NCI-H187 (cell line): ENCODE measurements at places on chromosomes 13 and 19.

- no peak for DNase-seq
Observed at GRCh38 chr13:73018336-73018735, 40.5 kb upstream of the KLF5 start.

DNA sequence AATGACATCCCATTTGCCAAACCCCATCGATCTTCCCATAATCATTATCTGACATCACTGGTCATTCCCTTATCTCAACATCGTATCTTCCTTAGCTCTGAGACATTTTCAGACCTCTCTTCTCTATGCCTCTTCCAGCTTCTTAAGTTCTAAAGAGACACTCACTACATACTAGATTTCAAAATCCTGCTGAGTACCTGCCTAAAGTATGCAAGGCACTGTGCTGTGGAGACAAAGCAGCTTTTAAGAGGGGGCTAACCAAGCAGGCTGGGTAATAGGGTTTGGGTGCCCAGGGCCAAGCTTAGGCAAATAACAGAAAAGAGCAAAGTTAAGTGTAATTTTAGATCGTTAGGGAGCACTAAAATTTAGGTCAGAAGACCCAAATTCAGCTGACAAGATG, 3.4 kb upstream of the POMP start:
- DNase-seq: no peak

DNA sequence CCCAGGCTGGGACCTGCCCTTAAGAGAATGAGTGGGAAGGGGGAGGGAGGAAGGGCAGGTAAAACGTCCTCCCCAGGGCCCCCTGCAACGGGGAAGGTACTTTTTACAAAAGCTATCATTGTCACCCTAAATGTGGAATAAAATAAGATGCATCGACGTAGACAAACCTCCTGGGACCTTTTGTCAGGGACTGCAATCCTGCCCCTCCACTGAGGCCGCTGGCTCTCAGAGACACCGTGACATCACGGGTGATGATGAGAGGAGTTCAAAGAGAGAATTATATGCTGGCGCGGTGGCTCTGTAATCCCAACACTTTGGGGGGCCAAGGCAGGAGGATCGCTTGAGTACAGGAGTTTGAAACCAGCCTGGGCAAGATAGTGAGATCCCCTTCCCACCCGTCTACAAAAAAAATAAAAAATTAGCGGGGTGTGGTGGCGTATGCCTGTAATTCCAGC, 1.8 kb upstream of the MYBPC2 start:
- no peak for DNase-seq

- DNase-seq: no peak
Observed at GRCh38 chr19:8319807-8320520, 1.2 kb downstream of the NDUFA7 start.

DNA sequence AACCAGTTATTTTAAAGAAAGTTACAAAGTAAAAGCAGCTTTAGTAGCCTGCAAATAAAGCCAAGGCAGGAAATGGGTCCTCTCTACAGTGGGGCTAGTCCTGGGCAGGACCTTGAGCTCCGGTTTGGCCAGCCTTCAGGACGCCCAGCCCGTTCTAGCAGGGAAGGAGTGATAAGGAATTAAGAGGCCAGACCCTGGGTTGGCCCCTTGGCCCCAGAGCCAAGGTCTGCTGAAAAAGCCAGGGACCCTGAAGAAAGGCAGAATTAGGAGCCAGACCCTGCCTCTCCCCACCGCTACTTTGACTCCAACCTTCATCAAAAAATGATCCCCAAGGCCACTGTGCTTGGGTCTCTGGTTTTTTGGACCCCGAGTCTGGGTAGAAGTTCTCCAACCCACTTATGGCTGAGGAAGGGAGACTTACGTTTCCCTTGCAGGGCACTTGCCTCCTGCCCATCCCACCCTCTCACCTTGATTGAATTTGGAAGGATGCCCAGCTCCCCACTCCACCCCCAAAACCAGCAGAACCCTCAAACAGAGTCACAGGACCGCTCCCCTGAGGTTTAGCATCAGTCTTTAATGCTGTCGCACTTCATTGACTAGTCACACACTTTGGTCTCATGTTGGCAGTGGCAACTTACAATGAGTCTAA, 3.9 kb downstream of the DNAJB1 start:
- no peak for DNase-seq

DNA sequence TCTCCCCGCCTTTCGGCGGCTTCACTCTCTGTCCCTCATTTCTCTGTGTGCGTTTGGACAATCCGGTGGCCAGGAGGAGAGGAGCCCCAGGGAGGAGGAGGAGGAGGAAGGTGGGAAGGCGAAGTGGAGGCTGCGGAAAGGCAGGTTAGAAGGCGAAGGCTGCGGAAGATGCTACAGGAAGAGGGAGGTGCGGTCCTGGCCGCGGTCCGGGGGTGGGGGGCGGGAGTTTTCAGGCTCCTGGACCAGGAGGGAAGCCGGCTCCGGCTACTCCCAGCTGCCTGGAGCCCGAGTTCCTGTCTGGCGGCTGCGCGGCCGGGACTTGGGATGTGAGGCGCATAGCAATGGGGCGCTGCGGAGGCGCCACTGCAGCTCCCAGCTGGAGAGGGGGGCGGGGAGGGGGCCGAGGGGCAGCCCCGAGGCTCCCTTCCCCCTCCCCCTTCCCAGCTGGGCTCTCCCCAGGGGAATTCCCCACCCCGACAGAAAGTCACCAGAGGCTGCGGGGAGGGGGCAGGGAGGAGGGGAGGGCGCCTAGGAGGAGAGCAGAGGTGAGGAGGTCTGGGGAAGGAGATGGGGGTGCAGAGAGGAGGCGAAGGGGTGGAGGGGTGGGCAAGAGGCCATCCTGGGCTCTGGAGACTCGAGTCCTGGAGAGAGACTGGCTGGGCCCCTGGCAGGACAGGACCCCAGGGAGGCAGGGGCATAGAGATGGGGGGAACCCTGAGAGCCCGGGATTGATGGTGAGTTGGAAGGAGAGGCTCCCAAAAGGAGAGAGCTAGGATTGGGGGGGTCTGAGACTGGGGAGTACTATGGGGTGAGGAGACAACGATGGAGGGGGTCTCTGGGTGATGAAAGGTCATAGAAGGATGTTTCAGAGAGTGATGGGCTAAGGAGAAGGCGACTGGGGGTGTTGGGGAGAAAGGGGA, 2.0 kb downstream of the LRRC4B start:
- DNase-seq: no peak

- no peak for DNase-seq
Observed at GRCh38 chr19:36151144-36152018, 866 bp downstream of the COX7A1 start.

DNA sequence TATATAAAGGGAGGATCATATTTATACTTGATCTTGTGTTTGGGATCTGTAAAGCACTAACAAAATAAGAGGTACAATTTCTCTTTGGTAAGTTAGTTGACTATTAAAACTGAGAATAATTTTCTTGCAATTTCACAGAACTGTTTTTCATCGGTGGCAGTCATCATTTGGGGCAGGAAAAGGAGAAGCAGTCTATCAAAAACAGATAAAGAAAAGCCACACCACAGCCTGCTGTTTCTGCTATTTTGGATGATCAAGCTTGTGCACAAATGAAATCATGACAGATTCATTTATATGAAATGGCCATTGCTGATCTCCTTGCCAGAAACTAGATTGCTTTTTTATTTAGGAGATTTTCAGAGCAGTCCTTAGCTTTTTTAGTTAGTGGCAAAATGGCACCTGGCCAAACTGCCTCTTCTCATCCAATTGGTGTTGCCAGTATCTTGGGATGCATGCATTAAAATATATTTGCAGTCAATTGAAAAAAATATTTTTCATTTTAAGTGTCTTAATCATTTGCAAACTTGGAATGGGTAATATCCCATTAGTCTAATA, 326.0 kb downstream of the HS6ST3 start:
- no peak for DNase-seq

GRCh38 chr13:58729361-58729760, 1097.8 kb downstream of the PCDH17 start:
- no peak for DNase-seq

DNA sequence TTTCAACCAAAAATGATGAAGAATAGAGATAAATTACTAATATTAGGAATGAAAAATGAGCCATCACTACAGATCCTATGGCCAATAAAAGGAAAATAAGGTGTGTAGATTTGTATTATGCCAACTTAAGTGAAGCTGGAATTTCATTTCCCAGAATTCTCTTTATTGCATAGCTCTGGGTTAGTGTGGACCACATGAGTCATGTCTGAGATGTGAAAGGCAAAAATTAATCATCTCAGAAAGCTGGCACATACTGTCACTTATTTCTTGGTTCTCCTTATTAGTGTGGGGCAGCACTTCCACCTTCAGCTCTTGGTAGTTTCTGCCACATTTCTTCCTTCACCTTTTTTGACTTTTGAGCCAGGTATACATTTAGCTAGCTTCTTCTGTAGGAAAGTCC, 82.6 kb downstream of the KATNAL1 start:
- no peak for DNase-seq

DNA sequence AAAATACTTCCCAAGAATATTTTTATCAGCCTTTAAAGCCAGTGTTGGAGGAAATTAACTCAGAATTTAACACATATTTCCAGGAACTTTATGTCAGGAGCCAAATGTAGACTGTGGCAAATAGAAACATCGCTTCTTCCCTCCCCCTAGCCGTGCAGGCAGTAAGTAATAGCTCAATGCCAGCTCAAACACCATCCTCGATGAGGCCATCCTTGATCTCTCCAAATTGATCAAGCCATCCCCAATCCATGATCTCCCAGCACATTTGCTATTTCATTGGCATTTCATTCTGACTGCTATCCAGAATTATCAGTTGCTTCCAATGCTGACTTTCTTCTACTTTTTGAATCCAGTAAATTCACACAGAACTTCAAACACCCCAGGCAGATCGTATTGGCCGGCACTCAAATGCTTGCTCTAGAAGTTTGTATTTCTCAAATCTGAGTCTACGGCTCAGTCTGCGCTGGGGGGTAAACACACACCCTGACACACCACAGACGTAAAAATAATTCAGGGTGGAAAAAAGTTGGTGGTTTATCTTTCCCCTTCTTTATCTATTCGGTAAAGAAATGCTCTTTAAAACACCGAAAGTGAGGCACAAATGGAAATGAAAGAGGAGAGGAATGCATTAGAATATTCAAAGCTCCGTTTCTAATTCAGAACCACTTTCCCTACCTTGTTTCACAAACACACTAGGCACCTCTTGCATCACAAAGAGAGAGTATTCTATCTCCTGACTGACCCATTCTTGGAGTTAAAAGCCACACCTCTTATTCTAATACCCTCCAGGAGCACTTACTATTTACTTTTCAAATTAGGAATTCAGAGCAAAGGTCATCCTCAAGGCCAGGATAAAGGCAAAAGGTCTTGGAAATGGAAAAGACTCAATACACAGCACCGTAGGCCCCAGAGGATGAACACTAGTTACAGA, 991 bp downstream of the OBI1 start:
- no peak for DNase-seq

- DNase-seq: no peak
Observed at GRCh38 chr19:32917616-32917996, 48.0 kb upstream of the SLC7A9 start.

GRCh38 chr13:40568246-40569023, 98.0 kb downstream of the FOXO1 start:
- DNase-seq: no peak

DNA sequence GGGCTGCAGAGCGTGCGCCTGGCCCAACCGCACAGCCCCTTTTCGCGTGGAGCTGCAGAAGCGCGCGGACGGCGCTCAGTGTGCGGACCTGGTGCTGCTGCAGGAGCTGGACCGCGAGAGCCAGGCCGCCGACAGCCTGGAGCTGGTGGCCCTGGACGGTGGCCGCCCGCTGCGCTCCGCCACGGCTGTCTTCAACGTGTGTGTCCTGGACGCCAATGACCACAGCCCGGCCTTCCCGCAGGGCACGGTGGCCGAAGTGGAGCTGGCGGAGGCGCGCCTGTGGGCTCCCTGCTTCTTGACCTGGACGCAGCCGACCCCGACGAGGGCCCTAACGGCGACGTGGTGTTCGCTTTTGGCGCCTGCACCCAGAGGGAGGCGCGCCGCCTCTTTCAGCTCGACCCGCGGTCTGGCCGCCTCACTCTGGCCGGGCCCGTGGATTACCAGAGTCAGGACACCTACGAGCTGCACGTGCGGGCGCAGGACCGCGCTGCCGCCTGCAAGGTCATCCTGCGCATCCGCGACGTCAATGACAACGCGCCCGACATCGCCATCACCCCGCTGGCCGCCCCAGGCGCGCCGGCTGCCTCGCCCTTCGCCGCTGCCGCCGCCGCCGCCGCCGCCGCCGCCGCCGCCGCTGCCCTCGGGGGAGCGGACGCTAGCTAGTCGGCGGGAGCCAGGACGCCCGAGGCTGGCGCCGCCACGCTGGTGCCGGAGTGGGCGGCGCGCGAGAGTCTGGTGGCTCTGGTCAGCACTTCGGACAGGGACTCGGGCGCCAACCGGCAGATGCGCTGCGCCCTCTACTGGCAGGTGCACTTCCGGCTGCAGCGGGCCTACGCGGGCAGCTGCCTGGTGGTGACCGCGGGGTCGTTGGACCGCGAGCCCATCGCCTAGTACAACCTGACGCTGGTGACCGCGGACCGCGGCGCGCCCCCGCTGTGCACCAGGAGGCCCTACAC, 172.2 kb downstream of the OLFM4 start:
- peak; percentile 40 for DNase-seq

DNA sequence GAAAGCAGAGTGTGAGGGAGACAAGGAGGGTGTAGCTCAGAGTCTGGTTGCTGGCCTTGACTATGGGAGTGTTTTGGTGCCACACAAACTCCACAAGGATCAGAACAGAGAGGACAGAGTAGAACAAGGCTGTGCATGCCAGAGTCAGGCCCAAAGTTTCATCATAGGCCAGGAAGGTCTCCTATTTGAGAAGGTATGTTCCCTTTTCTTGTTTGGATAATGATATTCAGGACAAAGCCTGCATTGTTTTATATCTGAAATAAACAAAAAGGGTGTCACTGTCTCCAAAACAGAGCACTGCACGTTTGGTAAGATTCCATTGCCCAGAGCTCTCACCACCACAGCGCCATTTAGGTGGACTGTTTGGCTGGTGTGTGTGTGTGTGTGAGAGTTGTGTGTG, 3.1 kb upstream of the ZSCAN5A start:
- no peak for DNase-seq

DNA sequence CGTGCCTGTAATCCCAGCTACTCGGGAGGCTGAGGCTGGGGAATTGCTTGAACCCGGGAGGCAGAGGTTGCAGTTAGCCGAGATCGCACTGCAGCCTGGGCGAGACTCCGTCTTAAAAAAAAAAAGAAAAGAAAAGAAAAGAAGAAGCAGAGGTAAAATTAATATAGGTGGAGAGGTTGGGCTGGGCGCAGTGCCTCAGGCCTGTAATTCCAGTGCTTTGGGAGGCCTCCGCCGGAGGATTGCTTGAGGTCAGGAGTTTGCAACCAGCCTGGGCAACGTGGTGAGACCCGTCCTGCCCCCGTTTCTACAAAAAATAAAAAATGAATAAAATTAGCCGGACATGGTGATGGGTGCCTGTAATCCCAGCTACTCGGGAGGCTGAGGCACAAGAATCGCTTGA, 912 bp upstream of the TUBA3C start:
- DNase-seq: no peak

DNA sequence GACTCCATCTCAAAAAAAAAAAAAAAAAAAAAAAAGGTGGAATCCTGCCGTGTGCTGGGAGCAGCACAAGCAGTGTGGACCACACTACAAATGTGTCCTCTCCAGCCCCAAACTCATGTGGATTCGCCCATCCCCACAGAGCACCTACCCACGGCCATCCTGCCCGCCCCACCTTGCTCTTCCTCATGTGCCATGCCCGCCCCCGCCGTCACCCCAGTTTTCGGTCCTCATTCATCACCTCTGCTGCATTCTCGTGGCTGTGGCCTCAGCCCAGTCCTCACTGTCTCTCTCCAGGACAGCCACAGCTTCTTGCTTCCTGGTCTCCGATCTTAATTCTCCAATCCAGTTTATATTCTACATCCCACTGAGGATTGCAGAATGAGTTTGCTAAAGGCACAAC, 80.0 kb upstream of the TM9SF2 start:
- DNase-seq: no peak

- DNase-seq: no peak
Observed at GRCh38 chr13:40534456-40534855, 132.0 kb downstream of the FOXO1 start.

- no peak for DNase-seq
Observed at GRCh38 chr19:20080656-20081055, 2.9 kb downstream of the ZNF90 start.
